ENCODE measurements at places on chromosomes 6 and 20.

DNA sequence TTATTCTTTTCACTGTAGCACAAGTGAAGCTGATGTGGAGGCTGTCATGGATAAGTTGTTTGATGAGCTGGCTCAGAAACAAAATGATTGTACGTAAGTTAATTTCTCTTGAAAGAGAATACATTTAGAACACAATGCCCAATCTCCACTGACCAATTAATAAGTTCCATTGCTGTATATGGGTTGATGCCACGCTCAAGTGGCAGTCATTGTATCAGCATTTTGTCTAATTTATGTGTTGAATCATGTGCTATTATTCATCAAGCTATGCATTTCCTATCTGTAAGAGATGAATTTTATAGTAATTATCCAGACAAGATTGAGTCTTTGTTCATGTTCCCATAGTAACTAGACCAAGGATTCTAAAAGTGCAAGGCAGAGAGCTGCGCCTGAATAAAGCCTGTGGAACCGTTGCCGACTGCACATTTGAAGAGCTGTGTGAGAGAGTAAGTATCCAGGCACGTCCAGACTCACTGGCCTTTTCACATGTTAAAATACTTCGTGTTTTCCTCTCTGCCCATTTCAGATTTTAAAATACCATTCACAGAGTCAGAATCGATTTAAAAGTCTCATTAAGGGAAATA is 83.8 kb upstream of the FOXO3 start:
- DNase-seq = no peak

DNA sequence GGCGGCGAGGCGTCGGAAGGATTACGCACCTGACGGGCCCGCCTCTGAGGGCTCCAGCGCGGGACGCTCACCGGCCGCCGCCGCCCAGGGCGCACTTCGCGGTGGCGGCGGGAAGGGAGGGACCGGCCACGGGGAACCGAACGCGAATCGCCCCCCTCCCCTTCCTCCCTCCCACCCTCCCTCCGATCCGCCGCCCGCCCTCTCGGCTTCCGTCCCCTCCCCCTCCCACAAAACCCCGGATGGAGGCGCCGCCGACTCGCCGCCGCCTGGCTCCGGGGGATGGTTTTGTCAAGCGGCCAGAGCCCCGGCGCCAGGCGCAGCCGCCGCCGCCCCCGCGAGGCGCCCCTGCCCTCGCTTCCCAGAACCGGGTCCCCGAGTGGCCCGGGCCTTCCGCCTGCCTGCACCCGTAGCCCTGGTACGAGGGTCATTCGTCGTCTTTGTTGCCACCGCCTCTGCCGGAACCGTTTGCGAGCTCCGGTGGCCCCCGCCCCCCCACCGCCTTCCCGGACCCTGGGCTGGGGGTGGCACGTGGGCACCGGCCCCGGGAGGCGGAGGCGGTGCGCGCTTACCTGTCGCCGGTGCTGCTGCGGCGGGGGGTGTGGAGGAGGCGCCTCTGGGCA is 398 bp downstream of the ZBTB2 start:
- no peak for DNase-seq

DNA sequence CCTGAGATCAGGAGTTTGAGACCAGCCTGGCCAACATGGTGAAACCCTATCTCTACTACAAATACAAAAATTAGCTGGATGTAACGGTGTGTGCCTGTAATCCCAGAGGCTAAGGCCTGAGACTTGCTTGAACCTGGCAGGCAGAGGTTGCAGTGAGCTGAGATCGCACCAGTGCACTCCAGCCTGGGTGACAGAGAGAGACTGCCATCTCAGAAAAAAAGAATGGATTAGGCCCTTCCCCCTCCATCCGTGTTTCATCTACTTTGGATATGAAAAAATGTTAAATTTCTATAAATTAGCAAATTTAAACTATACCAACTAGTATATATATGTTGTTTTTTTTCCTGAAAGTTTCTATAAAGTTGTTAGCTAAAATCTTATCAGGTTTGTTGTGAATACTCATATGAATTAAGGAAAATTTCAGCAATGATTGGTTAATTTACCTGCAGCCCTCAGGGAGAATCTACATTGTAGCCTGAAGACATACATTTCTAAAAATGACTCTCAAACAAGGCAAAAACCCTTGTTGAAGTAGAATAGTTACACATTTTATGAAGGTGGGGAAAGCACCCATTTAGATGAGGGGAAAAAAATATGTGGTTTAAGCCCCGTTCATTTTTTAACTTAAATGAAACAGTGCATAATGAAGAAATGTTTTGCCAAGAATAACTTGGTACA is 120.9 kb downstream of the TIAM2 start:
- no peak for DNase-seq

- DNase-seq = no peak
These were observed 144.3 kb upstream of the SULF2 start for GRCh38 chr20:47929368-47930115.

GRCh38 chr6:136920671-136921380 is 1.3 kb upstream of the SLC35D3 start:
- DNase-seq = no peak

DNA sequence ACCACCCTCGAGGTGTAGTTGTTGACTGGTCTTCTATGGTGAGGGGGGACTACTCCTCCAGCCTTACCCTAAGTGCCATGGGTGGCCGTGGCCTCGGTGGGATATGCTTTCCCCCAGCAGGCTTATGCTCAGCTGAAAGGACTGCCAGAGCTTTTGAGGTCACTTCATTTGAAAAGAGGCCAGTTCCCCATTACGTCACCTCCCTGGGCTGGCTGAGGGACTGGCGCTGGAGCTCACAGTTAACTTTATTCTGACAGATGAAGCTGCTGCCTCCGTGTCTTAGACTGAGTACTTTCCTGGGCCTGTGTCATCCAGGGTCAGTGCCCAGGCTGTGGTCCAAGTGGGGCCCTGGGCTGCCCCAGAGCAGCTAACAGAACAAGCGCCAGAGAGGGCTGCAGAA is 42.8 kb upstream of the PCMTD2 start:
- DNase-seq = no peak

GRCh38 chr6:44059359-44060346 is 67.6 kb downstream of the MRPL14 start:
- no peak for DNase-seq

- DNase-seq = no peak
These were observed 1.2 kb downstream of the SLC2A4RG start for GRCh38 chr20:63740627-63741353.

DNA sequence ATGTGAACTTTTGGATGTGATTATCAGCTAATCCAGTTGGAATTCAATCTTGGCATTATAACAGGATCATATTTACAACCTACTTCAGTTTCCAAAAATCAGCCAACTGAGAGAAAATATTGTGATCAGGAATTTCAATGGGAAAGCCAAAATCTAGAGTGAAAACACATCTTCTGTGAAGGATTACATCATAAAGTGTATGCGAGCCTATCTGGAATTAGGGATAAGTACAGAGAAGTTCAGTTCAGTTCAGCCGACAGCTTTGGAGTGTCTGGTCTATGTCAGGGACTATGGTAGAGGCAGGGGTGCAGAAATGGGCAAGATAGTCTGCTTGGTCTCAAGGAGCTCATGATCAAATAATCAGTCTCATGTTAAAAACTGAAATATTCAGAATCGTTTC is 12.3 kb upstream of the PRIM2 start:
- DNase-seq = no peak

DNA sequence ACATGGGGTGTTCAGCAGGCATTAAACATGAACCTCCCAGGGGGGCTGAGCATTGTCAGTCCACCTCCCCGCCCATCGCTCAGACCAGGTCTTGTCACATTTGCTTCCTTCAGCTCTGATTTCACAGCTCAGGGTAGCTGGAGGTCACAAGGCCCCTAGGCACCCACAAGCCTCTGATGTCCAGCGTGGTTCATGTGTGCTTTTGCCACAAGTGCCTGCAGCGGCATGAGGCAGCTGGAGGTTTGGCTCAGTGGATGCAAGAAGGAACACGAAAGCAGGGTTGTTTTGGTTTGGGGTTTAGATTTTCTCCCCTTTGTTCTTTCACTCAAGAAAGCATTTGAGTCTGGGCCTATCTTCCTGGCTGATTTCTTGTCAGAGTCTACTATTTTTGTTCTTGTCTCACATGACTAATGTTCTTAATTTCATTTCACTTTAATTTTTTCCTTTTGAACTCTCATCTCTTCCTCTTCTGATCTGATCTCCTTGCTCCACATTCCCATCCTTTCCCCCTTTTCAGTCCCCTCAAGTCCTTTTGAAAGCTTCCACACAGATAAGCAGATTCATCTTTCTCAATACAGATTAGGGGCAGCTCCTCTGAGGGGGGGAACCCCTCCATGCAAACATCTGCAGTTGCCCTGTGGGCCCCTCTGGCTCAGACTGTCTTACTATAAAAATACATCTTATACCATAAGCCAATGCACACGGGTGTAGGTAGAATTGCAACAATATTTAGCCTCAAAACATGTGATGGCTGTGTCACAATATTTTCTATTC is 68.1 kb upstream of the CEP85L start:
- no peak for DNase-seq

- DNase-seq = peak; percentile 52
These were observed 532 bp upstream of the PM20D2 start for GRCh38 chr6:89145091-89145955.

DNA sequence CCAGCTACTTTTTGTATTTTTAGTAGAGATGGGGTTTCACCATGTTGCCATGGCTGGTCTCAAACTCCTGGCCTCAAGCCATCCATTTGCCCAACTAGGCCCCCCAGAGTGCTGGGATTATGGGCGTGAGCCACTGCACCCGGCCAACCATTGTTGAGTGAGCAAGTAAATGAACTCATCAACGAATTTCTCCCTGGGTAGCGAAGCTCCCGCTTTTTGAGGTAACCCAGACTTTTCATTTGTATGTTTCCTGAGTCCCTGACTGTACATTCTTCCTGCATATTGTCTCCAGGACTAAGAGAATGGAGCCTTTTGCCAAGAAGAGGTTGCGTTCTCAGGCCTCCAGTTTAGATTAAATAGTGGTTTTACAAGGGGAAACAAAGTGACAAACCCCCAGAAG is 36.4 kb downstream of the RIPOR3 start:
- no peak for DNase-seq

GRCh38 chr20:13677241-13677640 is 38.5 kb upstream of the TASP1 start:
- no peak for DNase-seq

- no peak for DNase-seq
These were observed 112.4 kb upstream of the ZNF217 start for GRCh38 chr20:53706008-53706465.

DNA sequence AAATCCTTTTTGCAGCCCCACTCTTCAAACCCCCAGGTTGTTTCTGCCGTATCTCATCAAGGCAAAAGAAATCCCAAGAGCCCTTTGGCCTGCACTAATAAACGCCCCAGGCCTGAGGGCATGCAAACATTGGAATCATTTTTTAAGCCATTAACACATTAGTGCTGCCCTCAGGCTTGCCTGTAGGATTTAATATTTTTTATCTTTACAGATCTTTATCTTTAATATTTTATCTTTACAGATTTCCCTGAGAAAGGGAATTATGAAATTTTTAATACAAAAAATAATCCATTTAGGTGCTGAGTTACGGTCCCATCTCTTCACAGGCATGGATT is 14.7 kb downstream of the GTPBP2 start:
- DNase-seq = no peak

DNA sequence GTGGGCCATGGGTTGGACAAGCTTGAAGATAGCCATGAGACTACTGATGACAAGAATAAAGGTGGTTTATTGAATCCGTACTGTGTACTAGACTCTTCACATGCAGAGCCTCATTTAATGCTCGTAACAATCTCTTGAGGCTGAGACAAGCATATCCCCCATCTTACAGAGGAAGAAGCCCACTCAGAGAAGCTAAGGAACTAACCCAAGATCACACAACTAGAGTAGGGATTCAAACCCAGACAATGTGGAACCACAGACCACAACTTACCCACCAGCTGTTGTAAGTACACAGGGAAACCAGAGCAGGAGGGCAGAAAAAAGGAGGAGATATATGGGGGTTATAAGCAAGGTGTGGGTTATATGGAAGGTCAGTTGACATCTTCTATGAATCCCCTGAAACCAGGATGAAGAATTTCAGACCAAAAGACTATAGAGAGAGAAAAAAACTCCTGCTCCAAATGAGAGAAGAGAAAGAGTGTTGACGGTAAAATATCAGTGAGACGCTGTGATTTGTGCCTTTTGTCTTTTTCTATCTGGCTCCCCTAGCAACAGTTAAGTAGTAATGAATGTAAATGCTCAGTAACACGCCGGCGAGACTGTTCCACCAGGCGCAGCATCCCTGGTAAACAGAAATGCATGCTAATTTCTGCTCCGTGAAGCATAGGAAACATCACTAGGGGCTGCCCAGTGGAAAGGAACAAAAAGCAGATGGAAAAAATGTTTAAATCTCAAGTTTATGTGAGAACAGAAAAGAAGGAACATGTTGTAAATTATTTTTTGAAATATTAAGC is 80.1 kb upstream of the SLC22A16 start:
- no peak for DNase-seq

DNA sequence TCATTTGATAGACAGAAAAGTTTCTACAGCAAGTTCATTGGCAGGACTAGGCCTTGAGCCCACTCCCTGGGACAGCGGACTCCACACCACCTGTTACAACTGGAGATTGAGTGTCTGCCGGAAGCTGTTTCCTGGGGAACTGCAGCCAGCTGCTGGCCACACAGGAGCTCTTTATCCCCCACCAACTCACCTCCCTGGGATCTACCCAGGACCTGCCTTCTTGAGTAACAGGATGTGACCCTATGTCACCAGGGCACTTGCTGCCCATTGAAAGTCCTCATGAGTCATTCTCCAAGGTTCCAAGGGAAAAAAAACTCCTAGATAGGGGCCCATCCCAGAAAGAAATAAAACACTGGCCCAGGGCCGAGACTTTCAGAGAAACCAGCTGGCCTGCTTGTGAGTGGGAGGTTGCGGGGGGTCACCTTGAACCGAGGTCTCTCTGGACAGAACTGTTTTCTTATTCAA is 37.4 kb upstream of the SLC9A8 start:
- DNase-seq = no peak

DNA sequence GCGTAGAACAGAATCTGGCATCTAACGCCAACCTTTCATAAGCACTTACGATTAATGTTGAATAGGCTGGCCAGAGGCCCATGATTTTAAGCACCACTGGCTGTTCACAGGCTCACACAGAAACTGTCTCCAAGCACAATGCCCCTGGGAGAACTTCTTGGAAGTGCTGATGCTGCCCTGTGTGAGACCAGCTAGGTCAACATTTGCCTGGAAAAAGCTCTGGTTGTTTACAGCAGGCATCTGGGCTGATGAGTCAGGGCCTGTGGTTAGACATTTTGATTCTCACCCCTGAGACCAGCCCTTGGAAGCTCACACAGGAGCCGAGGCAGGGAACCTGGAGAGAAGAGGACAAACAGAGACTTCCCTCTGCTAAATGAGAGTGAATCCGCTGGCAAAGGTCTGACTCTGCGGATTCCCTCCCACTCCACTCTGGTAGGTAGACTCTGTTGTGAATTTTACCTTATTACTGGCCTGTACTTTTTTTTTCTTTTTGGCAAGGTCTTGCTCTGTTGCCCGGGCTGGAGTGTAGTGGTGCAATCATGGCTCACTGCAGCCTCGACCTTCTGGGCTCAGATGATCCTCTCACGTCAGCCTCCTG is 6.8 kb upstream of the SULF2 start:
- no peak for DNase-seq

GRCh38 chr6:24227556-24227955 is 101.5 kb downstream of the NRSN1 start:
- no peak for DNase-seq

GRCh38 chr6:103122766-103123601 is 1729.5 kb downstream of the GRIK2 start:
- no peak for DNase-seq

Data from GM12878 (cell line).